ENCODE measurements at places on chromosomes 11 and 22.
A peak's percentile ranks its signal among the peaks of the same experiment; 100 is the strongest.

- DNase-seq = no peak
Measured at GRCh38 chr22:41722496-41722895, 23.2 kb downstream of the MEI1 start.

GRCh38 chr11:65434667-65435410 lies 12.2 kb downstream of the NEAT1 start:
- no peak for DNase-seq

- no peak for DNase-seq
Measured at GRCh38 chr22:19929586-19930550, 11.7 kb upstream of the COMT start.

DNA sequence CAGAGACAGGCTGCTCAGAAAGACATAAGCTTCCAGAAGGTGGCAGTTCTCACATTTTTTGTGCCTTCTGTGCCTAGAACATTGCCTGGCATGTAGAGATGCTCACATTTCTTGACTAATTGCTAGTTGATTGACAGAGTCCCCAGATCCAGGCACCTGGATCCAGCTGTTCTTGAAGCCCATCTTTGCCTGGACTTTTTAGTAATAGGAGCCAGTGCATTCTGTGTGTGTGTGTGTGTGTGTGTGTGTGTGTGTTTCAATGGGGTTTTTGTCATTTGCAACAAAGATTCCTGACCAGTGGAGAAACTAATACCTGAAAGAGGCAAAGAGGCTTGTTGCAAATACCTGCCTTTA lies 15.1 kb downstream of the MRGPRF start:
- DNase-seq = no peak

DNA sequence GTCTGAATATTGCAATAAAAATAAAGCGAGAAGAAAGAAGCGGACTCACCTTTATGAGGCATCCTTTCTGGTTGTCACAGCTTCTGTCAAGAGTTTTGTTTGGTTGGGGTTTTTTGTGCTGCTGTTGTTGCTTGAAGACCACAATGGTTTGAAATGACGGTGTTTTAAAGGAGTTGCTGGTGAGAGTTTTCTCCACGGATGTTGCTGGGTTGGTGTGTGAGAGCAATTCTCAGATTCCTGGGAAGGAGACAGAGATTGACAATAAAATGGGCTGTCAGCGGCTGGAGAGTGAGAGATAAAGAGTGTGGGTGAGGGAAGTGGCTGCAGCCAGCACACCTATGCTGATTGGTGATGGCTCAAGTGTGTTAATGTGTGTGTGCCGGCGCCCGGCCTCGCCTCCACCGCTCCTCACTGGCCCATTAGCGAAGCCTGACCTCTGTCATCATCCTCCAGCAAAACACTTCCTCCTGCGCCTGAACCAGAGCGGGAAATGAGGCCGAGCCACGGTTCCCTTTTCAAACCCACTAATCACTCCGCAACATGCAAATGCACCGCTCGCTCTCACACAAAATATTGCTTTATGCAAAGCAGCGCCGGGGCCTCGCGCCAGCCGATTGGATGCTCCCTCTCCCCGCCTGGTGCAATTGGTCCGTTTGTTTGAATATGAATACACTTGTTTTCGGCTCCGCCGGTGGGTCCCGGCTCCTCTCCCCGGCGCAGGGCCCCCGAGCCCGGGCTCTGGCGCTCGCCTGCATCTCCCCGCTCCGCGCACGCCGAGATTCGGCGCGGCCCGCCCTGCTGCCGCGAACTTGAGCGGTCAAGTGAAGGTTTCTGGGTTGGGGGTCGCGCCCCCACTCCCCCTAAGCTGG lies at the start of gene PAX6:
TSS of gene PAX6 (minus strand) at position 544 of the 869 bp plus-strand sequence. CDS start 4,911 bp downstream, outside the sequence.
- DNase-seq = peak; percentile 99

- no peak for DNase-seq
Measured at GRCh38 chr22:47011131-47011858, 248.8 kb downstream of the TBC1D22A start.

GRCh38 chr11:60500276-60500910 lies 7.8 kb downstream of the MS4A12 start:
- no peak for DNase-seq

Measured in NCI-H526 treated with DMSO at 0.1 percent for 48 hours (cell line).